Psoas muscle (tissue), 8 donors: ENCODE measurements at places on chromosomes 4 and X. TPM values are rescaled to one million over a fixed set of nuclear protein-coding genes. Genes with fewer than 3 reads are reported as not detected.
A peak's percentile ranks its signal among the peaks of the same experiment; 100 is the strongest.

The MYL5 gene
- 7.2 TPM for total RNA-seq

- DNase-seq = no peak
Observed at GRCh38 chr4:101527188-101527587, 179.9 kb upstream of the PPP3CA start.

GRCh38 chr4:1557221-1557597 lies 126.9 kb downstream of the FAM53A start:
- no peak for DNase-seq

GRCh38 chrX:140432346-140433175 lies 72.3 kb downstream of the SOX3 start:
- DNase-seq = no peak

The GASK1B gene
- 5.3 TPM for total RNA-seq

DNA sequence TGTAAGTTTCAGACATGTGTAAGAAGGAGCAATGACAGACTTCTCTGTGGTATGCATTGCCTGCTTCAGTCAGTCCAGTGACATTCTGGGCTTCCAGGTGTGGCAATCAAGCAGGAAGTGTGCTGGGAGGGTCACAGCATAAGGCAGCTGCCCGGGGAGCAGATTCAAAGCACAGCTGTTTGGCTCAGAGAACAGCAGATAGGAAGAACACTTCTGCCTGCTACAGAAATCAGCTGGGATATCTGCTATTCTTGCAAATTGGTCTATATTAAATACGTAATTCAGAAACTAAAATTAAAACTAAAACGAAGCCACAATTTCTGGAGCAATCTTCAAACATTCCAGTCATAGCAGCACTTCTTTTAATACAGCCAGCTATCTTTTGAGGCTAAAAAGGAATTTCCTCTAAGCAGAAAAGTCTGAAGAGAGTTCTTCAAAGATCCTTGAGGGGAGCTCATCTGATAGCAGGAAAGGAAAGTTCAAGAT lies 47.5 kb upstream of the GALNT7 start:
- no peak for DNase-seq

GRCh38 chr4:3684546-3684945 lies 81.6 kb upstream of the ADRA2C start:
- peak; percentile 39 for DNase-seq

- no peak for DNase-seq
Observed at GRCh38 chr4:139666735-139667281, 1.2 kb downstream of the MGST2 start.

The SORBS2 gene
- total RNA-seq = 26.1 TPM

- DNase-seq = peak; percentile 12
Observed at GRCh38 chrX:258291-259040, 22.7 kb upstream of the PLCXD1 start.

The PAGE1 gene
- not detected for total RNA-seq

The GPM6B gene
- 3.9 TPM for total RNA-seq

The MGARP gene
- total RNA-seq = 1.0 TPM

DNA sequence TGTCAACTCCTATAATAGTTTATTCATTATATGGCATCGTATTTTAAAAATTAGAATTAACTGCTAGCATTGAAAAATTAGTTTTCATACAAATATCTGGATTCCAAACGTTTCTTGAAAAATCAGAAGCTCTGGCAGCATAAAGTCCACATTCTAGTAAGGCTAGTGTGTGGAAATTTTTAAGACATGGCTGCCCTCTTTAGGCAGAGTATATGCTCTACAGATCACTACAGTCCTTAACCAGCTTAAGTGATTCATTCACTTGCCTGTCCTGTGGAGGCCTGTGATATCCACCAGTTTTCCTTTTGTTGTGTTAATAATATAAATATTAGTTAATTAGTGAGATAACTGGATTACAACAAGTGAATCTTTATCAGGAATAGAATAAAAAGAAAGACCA lies 287.2 kb downstream of the OPHN1 start:
- DNase-seq = no peak

The SSX4B gene
- total RNA-seq = not detected

DNA sequence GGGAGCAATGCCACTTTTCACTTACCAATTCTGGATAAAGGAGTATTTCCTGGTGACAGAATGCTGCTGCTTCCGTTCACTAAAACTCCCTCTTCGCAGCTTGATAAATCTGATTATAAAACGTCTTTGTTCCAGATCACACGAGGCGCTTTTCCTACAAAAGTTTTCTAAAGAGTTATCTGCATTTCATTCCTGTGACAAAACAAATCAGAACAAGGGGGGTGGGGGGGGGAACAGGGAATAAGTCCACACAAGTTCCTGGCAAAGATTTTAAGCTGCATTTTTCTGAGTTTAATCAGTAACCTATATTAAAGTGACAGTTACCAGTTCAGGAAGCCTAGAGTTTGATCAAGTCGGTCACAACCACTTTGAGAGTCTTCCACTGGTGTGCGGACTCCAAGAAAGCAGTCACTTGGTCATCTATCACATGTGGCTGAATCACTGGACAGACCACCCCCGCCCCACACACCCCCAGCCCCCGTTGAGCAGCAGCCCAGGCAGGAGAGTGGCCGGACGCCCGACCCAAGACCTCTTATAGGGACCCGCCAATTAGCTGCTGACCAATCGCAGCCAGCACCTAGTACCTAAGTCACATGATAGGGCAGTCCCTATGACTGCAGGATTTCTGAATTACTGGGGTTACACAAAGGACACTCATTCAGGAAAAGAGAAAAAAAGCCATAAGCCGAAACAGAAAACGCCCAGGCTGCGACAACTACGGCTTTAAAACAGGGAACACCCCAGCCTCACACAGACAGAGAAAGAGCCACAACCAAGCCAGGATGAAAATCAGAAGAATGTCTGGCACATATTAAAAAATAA lies 569.3 kb upstream of the DIPK2B start:
- peak; percentile 59 for DNase-seq

The SERPINA7 gene
- not detected for total RNA-seq

- no peak for DNase-seq
Observed at GRCh38 chr4:14321723-14322122, 680.6 kb upstream of the CPEB2 start.

GRCh38 chrX:32873786-32874185 lies 337.6 kb downstream of the DMD start:
- DNase-seq = no peak

- DNase-seq = peak; percentile 46
Observed at GRCh38 chr4:72568959-72569718, at the start of gene ADAMTS3. Gene ADAMTS3, minus strand, starts transcription at chr4:72569221. Its CDS starts 459 bp downstream, at chr4:72568762.

- DNase-seq = no peak
Observed at GRCh38 chrX:30570505-30570904, 7.1 kb downstream of the TASL start.

GRCh38 chr4:10013722-10014121 lies 7.6 kb downstream of the SLC2A9 start:
- DNase-seq = no peak

GRCh38 chr4:62399242-62399641 lies 1199.1 kb downstream of the ADGRL3 start:
- DNase-seq = no peak

GRCh38 chrX:104712515-104712914 lies 146.5 kb downstream of the IL1RAPL2 start:
- DNase-seq = no peak

GRCh38 chr4:169727616-169728015 lies 30.1 kb downstream of the HPF1 start:
- DNase-seq = no peak

DNA sequence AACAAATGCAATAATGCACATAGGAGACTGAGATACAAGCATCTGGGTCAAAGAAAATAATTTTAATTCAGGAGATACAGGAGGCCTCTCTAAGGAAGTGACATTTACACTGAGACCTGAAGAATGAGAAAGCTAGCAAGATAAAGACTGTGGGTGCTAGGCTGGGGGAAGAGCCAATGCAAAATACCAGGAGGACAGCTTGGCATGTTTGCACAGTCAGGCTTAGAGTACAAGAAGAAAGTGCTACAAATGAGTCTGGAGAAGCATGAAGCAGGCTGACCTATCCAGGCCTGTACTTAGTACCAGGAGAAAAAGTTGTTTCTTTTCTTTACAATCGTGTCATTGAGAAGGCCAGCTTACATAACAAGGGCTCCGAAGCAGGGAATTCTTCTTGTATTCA lies 56.9 kb downstream of the GABRB1 start:
- DNase-seq = no peak

DNA sequence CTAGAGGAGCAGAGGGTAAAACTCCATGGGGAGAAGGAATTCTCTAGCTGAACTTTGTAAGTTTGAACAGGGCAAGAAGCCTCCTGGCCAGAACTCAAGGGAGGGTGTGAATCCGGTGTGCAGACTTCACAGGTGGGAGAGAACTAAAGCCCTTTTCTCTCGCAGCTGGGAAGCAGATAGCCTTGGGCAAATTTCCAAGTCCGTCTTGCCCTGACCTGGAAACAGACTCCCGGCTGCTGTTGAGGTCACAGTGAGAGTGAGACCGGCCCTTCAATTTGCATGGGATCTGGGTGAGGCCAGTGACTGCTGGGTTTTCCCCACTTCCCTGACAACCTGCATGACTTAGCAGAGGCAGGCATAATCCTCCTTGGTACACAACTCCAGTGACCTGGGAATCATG lies 94.5 kb upstream of the ZNF827 start:
- no peak for DNase-seq

DNA sequence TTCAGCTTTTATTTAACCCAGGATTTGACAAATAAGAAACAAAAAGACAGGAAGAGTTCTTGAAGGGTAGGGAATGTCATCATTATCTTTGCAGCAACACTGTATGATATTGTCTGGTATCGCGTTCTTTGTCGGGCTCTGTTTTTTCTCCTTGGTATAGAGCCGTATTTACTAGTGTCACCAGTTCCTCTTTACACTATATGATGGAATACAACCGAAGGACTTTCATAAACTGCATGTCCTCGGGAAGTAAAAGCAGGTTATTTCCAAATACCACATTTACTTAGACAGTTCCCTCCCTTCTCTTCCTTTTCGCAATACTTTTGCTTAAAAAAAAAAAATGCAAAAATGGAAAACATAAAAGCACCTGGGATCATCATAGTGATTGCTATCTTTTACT lies 96.6 kb upstream of the IL13RA1 start:
- DNase-seq = no peak

DNA sequence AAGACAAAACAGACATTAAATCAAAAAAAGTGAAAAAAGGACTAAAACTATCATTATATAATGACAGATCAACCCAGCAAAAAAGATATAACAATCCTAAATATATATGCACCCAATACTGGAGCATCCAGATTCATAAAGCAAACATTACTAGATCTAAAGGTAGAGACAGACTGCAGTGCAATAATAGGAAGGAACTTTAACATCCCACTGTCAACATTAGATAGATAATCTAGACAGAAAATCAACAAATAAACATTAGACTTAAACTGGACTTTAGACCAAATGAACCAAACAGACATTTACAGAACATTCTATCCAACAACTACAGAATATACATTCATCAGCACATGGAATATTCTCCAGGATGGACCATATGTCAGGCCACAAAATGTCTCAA lies 29.5 kb upstream of the RAB39B start:
- DNase-seq = no peak

DNA sequence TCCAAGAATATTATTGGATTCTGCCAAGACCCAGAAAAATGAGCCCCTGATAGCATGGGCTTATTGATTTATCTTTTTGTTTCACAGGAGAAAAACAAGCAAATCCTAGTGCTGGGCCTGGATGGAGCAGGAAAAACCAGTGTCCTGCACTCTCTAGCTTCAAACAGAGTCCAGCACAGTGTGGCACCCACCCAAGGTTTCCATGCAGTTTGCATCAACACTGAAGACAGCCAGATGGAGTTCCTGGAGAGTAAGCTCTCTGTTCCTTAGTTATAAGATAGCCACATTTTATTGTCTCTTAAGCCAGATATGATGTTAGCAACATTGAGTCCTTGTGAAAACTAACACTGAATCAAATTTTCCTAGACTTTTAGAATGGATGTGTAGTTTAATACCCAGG lies 5.5 kb downstream of the ARL9 start:
- no peak for DNase-seq

The APLN gene
- 0.86 TPM for total RNA-seq

The MAGEA2B gene
- total RNA-seq = not detected

DNA sequence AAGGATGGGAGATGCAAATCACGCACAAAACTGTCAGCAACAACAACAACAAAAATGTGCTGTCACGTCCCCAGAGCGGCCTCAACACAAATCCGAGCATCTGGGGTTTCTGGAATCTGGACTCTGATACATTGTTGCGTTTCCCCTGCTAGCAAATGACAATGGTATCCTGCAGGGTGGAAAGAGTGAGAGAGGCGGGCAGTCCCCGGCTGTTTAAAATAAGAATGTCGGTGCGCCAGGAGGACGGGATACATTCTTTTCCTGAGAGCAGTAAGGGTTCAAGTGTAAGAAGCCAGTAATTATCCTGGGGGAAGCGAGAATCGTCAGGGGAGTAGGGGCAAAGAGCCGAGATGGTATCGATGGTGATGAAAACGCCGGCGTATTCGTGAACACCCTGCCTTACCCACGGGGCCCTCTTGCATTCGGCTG lies 310.2 kb downstream of the ASMT start:
- no peak for DNase-seq

The UGT2A1 gene
- total RNA-seq = not detected

DNA sequence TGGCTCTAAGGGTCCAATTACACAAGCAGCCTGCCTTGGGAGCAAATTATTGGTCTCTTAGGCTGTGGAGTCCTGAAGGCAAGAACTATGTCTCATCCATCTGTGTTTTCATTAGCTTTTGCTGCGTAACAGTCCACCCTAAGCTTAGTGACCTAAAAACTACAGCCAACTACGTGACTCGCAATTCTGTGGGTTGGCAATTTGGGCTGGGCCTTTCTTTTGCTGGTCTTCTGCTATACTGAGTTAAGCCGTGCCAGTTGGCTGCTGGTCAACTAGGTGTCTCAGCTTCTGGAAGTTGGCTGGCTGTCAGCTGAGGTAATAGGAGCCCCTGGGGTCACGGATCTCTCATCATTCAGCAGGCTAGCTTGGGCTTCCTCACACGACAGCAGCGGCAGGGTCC lies 205.6 kb upstream of the S100G start:
- DNase-seq = peak; percentile 74

The SPATA4 gene
- total RNA-seq = 0.38 TPM

GRCh38 chrX:9122519-9123245 lies 88.8 kb upstream of the FAM9B start:
- DNase-seq = no peak

The CCNG2 gene
- 3.1 TPM for total RNA-seq

The MND1 gene
- not detected for total RNA-seq

- DNase-seq = no peak
Observed at GRCh38 chr4:174212061-174212460, 71.4 kb downstream of the FBXO8 start.

DNA sequence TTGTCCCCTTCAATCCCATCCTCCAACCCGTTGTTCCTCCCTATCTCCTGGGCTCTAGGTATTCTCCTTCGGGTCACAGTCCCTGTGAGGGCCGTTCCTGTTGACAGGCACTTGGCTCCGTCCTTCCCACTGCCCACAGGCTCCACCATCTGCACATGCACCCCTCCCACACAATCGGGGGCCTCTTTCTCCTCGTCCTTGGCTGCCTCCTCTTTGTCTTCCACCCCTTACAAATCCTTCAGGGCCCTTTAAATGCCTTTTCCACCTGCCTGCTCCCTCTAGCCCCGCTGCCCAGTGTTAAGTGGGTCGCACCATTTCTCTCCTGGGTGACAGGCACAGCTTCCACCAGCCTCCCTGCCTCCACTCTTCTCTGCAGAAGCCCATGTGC lies 2.7 kb upstream of the AVPR2 start:
- DNase-seq = no peak
